BJ (cell line): ENCODE measurements at places on chromosomes 16 and 17. TPM values are rescaled to one million over a fixed set of nuclear protein-coding genes. Genes with fewer than 3 reads are reported as not detected.
A peak's percentile ranks its signal among the peaks of the same experiment; 100 is the strongest.

NPIPA5 gene
- polyA plus RNA-seq = 16.5 and 17.8 TPM in 2 replicates

CAMKK1 gene
- 4.6 and 6.1 TPM in 2 replicates for polyA plus RNA-seq

LAT gene
- 3.1 and 6.3 TPM in 2 replicates for polyA plus RNA-seq

PTRH2 gene
- 31.4 and 42.4 TPM in 2 replicates for polyA plus RNA-seq

TNK1 gene
- polyA plus RNA-seq = 1.7 and 2.2 TPM in 2 replicates

CD79B gene
- polyA plus RNA-seq = 0.36 and 0.58 TPM in 2 replicates

FBXO31 gene
- polyA plus RNA-seq = 16.7 and 24.8 TPM in 2 replicates

COX10 gene
- 11.9 and 13.1 TPM in 2 replicates for polyA plus RNA-seq

IL4R gene
- polyA plus RNA-seq = 17.3 and 25.4 TPM in 2 replicates

CBFA2T3 gene
- polyA plus RNA-seq = not detected in 2 replicates

CCL14 gene
- polyA plus RNA-seq = not detected in 2 replicates

MYOCD gene
- 13.3 and 18.3 TPM in 2 replicates for polyA plus RNA-seq

TRPV2 gene
- 4.0 and 7.9 TPM in 2 replicates for polyA plus RNA-seq

KRTAP3-2 gene
- not detected in 2 replicates for polyA plus RNA-seq

AURKB gene
- polyA plus RNA-seq = 13.4 and 26.1 TPM in 2 replicates

SLC5A10 gene
- polyA plus RNA-seq = 0.05 TPM in 1 of 2 replicates, not detected in the other

DNA sequence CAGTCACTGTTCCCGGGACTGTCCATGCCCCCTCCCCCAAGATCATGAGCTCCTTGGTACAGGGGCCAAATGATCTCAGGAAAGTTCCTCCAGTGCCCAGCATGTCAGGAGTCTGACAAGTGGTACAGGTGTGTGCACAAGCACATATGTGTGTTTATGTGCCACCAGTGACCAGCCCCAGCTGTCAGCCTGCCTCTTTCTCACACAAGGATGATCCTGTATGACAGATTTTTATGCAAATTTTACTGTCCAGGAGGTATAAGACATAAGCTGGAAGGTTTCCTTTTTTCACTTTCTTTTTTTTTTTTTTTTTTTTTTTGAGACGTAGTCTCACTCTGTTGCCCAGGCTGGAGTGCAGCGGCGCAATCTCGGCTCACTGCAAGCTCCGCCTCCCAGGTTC, 31.4 kb upstream of the GFOD2 start:
- DNase-seq = no peak

- DNase-seq = no peak
Measured at GRCh38 chr17:26818736-26819135, 475.2 kb upstream of the WSB1 start.

DNA sequence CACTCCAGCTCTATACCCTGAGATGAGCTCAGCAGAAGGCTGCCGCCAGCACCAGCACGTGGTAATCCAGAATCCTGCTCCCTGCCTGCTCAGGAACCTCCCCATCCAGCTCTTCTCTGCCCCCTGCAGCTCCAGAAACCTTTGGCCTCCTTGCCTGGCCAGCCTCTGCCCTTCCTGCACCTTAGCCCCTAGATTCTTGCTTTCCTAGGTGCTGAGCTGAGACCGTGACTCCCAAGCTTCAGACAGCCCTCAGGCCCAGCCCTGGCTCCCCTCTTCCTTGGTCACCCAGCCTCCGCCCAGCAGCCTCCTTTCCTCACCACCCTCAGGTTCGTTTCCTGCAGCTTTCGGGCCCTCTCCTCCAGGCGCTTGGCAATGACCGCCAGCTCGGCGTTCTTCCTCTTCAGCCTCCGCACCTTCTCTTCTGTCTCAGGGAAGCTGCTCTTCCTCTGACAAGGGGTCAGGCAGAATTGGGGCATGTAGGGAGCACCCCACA, 2.6 kb downstream of the TSPOAP1 start:
- no peak for DNase-seq

- DNase-seq = no peak
Measured at GRCh38 chr17:35259001-35259400, 16.1 kb downstream of the SLFN5 start.

DNA sequence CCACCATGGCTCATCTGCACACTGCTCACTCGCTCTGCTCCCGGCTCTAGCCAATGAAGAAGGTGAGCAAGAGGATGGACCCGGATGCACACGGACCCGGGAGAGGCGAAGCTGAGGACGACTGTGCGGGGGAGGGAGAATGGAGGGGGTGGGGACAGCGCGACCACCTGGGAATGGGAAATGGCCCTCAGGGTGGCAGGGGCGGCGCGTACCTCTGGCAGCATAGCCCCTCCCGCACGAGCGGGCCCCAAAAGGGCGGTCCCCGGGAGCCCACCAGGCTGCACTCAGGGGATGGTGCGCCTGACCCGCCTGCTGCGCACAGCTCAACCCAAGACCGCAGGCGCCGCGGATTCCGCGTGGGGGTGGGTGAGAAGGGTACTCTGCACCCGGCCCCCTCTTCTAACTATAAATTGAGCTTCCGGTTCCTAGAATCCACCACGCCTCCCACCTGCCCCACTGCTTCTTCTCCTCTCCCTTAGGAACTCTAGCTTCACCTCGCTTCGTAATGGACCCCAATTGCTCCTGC, 6.1 kb downstream of the MT1H start:
- no peak for DNase-seq

DNA sequence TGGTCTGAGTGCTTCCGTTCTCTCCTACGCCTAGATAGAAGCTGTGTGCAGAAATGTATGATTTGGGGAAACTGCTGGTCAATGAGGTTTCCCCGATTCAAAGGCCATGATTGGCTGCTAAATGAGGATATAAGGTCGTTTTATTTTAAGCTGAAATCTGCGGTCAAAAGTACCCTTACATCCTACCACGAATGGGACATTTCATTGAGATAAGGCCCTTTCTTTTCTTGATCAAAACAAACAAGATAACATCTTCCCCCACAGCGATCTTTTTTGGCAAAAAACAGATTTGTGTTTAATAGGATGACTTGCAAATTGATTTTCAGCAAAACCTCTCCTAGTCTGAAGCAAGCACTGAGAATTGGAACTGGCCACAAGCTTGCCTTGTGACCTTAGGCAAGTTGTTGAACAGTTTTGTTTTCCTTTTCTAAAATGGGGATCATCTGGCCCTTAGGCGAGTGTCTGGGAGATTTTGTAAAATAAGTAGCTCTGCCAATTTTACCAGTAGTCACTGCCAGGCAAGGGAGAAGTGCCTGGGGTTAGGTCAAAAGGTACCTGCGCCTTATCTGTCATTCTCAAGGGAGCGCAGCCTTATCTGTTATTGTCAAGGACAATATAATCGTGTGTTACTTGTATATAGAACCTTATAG, 635 bp downstream of the SCPEP1 start:
- no peak for DNase-seq

GRCh38 chr17:5508810-5509209, 22.4 kb downstream of the MIS12 start:
- no peak for DNase-seq

DNA sequence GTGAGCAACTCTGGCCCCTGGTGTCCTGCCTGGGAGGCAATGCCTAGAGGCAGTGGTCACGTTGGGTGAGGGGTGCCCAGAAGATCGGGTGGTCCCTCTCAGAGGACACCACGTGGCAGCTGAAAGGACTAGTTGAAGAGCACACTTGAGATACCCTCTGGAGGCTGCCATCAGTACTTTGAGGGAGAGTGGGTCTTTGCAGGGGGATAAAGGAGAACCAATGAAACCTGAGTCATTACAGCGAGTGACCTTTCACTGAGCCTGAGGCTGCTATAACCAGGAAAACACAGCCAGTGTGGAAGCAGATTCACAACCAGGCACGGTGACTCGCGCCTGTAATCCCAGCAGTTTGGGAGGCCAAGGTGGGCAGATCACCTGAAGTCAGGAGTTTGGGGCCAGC, 18.9 kb downstream of the CA4 start:
- no peak for DNase-seq

DNA sequence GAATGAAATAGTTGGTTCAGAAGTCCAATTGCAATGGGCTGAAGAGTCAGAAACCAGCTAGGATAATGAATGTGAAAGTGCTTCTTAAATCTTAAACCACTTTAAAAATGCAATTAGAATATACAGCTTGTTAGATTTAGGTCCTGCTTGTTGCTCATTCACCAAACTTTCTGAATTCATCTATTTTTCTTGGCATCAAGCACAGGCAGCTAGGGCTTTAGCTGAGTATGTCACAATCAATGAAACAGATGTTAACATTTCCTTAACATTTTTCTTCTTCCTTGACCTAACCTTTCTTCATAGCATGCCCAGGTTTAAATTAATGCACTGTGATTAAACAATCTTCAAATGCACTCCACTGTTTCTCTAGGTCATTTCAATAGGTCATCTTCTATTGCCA, 14.4 kb downstream of the KIF2B start:
- no peak for DNase-seq

DNA sequence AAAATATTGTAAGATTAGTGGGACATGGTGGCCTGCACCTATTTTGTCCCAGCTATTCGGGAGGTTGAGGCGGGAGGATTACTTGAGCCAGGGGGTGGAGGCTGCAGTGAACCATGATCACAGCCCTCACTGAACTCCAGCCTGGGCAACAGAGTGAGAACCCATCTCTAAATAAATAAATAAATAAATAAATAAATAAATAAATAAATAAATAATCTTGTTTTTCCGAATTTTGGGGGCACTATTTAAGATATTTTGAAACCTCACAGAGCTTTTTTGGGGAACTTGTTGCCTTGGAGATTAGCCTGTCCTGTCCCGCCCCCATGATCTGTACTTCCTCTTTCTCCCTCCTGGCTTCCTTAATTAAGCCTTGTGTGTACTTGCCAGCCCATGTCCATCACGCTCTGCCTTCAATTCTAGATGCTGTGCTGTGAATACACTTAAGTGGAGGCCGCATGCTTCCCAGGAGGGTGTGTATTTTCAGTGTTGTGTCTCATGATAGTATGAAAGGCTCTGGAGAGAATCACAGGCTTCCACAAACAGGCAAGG, 4.4 kb downstream of the LGALS9 start:
- DNase-seq = no peak

DNA sequence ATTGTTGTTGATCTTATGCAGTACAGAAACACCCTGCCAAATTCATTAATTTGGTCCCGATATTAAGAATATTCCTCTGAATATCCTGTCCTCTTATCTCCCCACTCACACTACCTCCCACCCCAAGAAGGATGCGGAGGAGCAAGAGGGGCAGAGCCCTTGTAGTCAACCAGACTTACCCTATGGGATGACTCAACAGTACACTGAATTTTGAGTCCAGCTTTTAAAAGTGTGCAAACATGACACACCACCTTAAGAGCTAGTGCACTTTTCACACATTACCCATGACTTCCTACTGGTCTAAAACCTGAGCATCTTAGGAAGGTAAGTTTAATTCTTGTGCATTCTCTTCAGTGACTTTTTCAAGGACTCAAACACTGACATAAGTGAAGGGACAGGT, 9.5 kb downstream of the USP22 start:
- DNase-seq = no peak

- no peak for DNase-seq
Measured at GRCh38 chr17:64320613-64321553, 57.8 kb upstream of the TEX2 start.

- no peak for DNase-seq
Measured at GRCh38 chr17:44998646-44999045, 30.5 kb upstream of the C1QL1 start.

DNA sequence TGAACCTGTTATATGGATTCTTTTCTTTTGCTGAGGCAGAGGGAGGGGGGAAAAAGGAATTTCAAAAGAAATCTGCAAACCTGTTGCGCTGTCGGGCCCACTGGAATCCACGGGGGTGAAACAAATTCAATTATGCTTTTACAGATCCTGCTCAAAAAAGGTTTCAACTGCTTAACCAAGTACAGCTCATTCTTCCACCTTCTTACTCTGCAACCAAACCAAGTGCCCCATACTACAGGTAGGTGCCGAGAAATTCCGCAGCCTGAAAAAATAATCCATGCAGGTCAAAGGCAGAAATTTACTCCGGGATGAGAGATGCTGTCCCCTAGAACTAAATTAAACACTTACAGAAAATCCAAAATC, 416 bp downstream of the RNF43 start:
- no peak for DNase-seq

GRCh38 chr17:27782791-27783206, 17.5 kb downstream of the NOS2 start:
- DNase-seq = no peak

- DNase-seq = no peak
Measured at GRCh38 chr17:40124279-40125141, 2.7 kb downstream of the MSL1 start.

GRCh38 chr16:73951481-73951880, 345.1 kb upstream of the PSMD7 start:
- no peak for DNase-seq

DNA sequence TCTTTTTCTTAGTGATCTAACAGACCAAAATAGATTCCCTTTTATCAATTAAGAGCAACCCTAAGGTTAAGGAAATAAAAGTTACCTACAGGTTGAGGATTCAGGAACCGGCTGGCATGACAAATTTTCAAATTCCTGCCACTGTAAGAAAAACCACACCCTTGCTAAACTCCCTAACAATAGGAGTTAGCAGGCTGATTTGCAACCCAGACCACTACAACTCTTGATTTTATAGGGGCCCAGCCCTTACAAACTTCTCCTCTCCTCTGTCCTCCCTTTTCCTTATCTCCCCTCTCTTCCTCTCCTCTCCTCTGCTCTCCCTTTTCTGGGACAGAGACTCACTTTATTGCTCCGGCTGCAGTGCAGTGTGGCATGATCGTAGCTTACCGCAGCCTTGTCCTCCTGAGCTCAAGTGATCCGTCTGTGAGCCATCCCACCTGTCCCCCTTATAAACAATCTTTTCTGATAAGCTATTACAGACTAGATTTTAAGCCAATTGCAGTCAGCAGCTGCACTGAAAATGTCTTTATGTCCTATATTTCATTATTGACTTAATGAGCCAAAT, 418.9 kb downstream of the CDH8 start:
- no peak for DNase-seq

GRCh38 chr17:8120520-8121406, 2.4 kb upstream of the ALOXE3 start:
- no peak for DNase-seq

- DNase-seq = no peak
Measured at GRCh38 chr17:22459331-22459952, 767.1 kb downstream of the KCNJ18 start.

- no peak for DNase-seq
Measured at GRCh38 chr16:11393366-11393765, 48.1 kb downstream of the RMI2 start.

- no peak for DNase-seq
Measured at GRCh38 chr16:25256695-25257469, 763 bp downstream of the ZKSCAN2 start.

- no peak for DNase-seq
Measured at GRCh38 chr16:19502395-19503131, 19.3 kb downstream of the GDE1 start.

- DNase-seq = no peak
Measured at GRCh38 chr17:64095144-64095882, 34.6 kb downstream of the ERN1 start.

GRCh38 chr16:27304881-27305745, 8.7 kb upstream of the IL4R start:
- no peak for DNase-seq

GRCh38 chr17:17514993-17515933, 19.1 kb upstream of the RASD1 start:
- DNase-seq = peak; percentile 87

- no peak for DNase-seq
Measured at GRCh38 chr17:16954521-16954920, 17.4 kb downstream of the TNFRSF13B start.
